Activated CD4-positive, alpha-beta T cell treated with anti-CD3 and anti-CD28 coated beads, Interleukin-2, amount 50 U/mL, for 16 hours (primary cell): ENCODE measurements at places on chromosomes 16 and 17.

DNA sequence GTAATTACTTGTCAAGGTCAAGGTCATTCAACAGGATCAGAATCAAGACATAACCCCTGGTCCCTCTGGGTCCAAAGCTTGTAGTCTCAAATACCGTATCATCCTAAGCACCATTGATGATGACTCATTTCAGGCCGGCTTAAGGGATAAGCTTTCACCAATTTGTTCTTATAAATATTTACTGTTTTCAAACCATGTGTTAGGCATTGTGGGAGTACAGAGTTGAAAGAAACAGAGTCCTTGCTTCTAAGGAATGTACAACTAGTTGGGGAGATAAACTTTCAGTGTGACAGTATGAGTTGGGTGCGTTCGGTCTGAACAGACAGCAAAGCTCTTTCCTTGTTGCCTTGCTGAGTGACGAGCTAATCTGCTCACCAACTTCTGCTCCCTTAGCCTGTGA is 183.5 kb upstream of the MAF start:
- no peak for DNase-seq

DNA sequence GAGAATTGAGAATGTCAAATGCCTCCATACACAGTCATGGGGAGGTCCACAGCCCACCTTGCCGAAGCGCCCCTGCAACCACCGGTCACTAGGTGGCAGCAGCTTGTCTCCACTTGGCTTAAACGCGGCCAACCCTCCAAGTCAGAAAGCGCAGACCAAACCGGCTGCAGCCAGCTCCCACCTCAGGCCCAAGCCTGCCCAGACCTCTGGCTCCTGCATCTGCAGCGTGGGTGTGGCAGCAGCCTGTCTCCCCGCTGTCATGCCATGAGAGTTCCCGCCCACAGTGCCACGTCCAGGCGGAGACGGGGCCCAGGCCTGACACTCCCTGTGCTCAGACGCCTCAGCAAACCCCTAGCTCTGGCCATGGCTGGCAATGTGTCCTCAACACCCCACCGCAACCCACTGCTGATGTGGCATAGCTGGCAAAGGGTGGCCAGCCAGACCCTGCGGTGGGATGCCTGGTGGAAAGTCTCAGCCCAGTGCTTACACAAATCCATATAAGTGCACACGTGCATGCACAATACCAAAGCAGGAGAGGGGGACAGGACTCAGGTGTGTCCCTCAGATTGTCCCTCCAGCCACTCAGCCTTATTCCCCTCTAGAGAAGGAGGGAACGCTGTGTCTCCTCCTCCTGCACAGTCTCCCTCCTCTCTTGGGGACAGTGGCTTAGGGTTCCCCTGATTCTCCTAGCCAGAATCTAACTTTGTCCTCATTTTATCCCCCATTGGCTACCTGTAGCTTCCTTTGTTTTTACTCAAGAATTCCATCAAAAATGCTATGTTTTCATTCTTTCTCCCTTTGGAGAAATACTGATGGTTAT is 10.9 kb downstream of the COPZ2 start:
- peak; percentile 77 for DNase-seq

DNA sequence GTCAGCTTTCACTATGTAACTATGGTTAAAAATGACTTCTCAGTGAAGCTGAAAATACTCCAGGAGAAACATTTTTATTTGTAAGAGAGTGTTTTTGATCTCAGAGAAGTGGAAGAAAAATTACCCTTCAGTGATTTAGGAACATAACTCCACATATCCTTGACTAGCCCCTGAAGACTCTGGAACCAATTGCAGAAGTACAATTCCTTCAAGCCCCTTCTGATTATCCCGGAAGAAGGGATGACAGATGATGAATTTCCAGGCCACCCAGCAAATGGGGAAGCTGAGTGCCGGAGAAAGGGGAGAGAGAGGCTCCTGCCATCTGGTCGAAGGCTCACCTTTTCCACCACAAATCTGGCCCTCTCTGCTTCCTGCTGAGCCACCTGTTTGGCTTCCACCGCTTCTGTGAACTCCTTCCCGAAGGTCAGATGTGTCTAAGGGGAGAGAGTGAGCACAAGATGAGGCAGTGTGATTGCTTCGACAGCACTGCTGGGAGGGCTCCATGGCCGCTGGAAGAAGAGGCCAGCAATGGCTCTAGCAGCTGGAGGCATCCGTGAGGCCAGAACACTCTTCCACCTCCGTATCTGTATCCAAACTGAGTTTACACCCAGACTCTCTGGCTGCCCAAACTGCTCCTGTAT is 8.1 kb downstream of the PHB1 start:
- no peak for DNase-seq

DNA sequence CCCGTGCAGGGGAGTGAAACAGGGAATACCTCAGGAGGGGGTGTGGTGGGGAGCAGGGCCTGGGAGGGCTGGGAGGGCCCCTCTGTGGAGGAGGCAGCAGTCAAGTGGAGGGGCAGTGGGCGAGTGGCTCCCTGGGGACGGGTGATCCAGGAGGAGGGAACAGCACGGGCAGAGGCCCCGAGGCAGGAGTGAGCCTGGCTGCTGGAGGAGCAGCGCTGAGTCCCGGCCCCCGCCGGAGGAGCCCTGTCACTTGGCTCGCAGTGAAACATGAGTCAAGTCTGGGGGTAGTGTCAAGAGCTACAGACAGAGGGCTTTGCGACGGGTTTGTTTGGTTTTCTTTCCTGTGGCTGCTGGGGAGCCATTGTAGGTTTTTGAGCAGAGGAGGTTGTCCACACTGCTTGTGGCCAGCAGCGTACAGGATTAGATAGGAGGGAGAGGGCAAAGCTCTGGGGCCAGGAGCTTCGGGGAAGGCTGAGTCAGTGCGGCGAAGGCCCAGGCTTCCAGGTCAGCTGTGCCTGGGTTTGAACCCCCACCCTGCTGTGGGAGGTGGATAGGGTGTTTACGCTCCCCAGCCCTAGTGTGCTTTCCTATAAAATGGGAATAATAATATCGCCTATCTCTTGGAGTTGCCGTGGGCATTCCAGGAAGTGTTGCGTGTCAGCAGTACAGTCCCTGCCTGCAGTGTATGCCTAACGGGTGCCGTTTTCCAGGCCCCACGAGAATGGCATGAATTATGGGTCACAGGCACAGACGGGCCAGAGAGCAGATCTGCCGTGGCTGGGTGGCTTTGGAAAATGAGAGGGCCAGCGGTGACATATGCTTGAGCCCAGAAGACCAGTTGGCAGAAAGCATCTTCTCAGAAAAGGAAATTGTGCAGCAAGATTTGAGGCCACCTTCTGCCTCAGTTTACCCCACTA is 115.9 kb upstream of the CIBAR2 start:
- DNase-seq, result no peak

DNA sequence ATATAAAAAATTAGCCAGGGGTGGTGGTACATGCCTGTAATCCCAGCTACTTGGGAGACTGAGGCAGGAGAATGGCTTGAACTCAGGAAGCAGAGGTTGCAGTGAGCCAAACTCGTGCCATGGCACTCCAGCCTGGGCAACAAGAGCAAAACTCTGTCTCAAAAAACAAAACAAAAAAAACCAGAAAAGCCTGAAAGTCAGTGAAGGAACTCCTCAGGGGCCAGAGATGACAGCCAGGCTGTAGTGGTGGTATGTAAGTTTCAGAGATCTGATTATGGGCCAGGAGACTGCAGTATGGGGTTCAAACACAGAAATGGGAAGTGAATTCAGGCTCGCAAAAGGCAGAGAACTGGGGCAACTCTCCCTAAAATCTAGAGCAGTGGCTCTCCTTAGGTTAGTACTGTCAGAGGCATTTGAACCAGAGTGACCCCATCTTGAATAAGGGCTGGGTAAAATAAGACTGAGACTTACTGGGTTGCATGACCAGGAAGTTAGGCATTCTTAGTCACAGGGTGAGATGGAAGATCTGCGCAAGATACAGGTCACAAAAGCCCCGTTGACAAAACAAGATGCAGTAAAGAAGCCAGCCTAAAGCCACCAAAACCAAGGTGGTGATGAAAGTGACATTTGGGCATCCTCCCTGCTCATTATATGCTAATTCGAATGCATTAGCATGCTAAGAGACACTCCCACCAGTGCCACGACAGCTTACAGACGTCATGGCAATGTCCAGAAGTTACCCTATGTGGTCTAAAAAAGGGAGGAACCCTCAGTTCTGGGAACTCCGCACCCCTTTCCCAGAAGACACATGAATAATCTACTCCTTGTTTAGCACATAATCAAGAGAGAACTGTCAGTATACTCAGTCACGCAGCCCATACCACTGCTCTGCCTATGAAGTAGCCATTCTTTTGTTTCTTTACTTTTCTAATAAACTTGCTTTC is 120.2 kb upstream of the XYLT1 start:
- DNase-seq, result peak; percentile 75

- DNase-seq, result no peak
Observed at GRCh38 chr17:250487-251300, 69.2 kb upstream of the DOC2B start.

GRCh38 chr17:14330492-14330962 is 29.6 kb downstream of the HS3ST3B1 start:
- DNase-seq, result no peak

DNA sequence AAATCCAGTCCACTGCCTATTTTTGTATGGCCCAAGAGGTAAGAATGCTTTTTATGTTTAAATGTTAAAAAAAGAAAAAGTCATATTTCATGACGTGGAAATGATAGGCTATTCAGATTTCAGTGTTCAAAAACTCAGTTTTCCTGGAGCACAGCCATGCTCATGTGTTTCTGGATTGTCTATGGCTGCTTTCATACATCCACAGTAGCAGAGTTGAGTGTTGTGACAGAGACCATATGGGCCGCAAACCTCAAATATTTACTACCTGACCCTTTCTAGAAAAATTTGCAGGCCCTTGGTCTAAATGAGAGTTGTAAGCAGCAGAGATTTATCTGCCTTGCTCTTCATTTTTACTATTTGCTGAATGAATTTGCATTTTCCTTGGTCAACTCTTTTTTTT is 264.1 kb downstream of the CBLN1 start:
- DNase-seq, result no peak

DNA sequence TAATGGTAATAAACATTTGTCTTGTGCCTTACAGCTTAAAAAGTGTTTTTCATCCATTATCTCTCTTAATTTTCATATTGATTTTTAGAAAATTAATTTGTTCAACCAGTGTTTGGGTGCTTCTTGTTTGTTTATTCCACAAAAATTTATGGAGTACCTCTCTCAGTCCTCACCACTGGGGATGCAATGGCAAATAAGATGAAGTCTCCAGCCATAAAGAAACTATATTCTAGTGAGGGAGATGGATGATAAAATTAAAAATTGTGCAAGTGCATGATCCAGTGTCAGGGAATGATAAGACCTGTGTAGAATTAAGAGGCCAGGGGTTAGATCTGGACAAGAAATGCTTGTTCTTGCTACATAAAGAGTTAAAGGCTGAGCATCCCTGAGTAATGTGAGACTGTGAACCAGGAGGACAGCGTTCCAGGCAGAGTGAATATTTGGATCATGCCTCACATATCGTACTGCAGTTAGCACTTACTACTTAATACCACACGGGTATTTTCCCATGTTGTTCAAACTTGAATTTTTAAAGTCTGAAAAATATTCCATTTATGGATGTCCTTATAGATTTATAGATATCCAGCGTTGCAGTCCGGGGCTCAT is 535.7 kb upstream of the HSBP1 start:
- DNase-seq, result no peak

DNA sequence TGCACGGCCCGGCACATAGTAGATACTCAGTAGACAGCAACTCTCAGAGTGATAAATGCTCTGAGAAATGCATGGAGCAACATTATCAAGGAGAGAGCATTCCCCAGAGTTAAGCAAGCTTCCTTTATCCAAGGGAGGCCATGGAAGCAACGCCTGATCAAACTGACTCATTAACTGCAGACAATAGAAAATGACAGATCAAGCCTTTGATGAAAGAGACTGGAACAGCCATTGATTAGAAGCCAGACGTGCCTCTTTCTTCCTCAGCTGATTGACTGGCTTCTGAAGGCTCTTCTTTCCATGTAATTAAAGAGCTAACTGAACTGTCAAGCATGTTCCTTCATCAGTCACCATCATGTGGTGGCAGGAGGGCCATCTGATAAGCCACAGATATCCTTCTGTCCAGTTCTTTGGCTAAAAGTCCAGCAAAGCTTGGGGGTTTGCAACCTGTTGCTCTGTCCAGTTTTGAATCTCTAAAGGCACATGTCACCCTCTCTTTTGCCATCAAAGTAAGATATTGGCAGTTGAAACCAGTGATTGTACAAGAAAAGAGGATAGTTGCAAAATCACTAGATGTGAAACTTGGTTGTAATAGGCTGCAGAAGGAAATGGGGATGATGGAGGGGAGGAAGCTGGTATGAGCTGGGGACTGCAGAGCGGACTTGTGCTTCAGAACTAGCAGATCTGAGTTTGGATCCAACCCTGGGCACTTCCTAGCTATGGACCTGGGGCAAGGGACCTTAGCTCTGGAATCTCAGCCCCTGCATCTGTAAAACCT is 188.0 kb downstream of the HAPSTR1 start:
- DNase-seq, result no peak

- DNase-seq, result no peak
Observed at GRCh38 chr17:16938496-16939207, 33.3 kb downstream of the TNFRSF13B start.

DNA sequence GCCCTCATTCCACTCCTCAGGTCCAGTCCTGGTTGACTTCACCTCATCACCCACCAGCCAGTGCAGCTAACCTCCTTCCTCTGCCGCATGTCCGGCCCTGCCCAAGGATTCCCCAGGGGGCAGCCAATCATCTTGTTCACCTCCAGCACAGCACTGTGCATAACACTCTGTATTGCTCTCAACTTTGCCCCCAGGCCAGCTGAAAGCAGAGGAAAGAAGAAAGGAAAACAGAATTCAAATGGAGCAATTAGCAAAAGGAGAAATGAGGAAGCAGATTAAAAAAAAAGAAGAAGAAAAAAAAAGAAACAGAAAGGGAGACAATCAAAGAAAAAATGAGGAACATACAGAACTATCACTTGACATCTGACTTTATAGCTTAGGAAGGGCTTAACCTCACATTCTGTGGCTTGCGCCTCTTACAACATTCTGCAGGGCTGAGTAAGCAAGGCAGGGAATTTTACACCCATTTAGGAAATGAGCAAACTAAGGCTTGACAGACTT is 26.1 kb downstream of the GAS7 start:
- DNase-seq, result no peak

DNA sequence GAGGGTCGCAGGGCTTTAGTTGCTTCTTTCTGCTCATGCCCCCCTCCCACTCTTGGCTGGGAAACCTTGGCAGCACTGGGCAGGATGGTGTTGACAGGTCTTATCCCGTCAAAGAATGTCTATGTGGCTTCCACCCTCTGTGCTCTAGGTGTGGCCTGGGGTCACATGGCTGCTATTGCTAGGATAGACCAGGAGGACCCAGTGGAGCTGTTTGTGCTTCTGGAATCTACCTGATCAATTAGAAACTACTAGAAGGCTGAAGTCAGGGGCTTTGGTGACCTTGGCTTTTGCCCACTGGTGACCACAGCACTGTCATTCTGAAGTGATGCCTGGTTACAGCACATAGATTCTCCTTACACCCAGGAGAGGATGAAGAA is 105.8 kb downstream of the CMIP start:
- DNase-seq, result no peak

DNA sequence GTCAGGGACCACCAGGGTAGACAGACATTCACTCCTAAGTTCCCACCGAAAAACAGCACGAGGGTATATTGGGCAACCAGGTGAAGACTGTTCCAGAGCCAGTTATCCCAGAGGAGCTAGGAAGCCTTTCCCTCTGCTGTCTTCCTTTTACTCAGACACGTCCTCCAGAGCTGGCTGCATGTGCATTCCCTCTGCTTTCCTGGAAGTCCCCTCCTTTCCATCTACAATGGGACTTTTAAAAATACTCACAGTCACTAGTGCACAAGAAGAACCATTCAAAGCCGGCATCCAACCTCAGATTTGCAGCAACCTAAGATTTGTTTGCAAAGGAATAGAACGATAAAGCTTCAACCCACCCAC is 32.5 kb upstream of the CRISPLD2 start:
- DNase-seq, result no peak

GRCh38 chr16:80852261-80852872 is 48.0 kb upstream of the CDYL2 start:
- DNase-seq, result peak; percentile 31
